ENCODE measurements at places on chromosomes 4 and X.

GRCh38 chrX:67543818-67544217, at the start of gene AR:
Gene AR (plus strand): TSS chrX:67544021. CDS start chrX:67545147, 1,126 bp downstream.
- DNase-seq: no peak

DNA sequence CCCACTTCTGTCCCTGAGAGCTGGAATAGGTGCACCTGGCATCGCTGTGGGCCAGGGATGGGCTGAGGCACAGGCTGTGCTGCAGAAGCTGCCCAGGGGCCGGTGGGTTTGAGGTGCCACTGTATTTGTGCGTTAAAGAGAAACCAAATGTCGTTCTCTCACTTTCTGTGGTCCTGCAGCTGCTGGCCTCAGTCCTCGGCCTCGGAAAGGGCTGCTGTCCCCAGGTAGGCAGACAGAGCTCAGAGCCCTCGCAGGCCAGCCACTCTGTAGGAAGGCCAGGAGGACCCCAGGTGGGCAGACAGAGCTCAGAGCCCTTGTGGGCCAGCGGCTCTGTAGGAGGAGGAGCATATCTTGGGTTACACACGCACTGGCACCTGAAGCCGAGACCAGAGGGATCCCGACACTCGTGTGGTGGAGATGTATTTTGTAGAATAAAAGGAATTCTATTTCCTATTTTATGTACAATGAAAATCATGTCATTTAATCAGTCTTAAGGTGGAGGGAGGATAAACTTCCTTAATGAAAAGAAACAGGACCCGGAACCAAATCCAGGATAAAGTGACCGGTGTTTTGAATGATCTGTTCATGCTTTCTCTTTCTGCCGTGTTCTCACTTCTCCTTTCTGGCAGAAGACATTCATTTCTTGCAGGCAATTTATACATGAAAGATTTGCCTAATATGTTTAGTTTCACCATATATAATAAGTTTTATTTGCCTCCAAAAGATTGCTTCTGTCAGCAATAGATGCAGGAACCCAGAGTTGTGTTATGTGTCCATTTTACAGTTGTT, 54.4 kb upstream of the HGFAC start:
- no peak for DNase-seq

- DNase-seq: peak; percentile 96
These were observed 20.2 kb upstream of the LRBA start for GRCh38 chr4:151035328-151035727.

DNA sequence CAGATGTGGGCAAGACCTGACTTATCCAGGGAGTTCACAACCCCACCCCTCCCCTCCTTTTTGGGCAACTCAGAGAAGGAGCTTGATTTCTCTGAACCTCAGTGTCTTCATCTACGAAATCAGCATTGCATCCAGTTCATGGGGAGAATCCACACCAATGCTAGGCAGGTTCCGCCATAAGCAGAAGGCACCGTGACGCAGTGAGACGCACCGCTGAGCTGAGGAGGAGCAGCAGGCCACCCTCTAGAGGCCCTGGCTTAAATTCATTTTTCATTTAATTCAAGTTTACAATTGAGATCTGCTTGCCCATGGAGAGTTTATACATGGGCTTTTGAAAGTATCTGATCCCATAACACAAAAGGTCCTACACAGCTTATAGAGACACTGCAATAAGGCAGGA, 55.7 kb downstream of the CPZ start:
- no peak for DNase-seq

GRCh38 chr4:14168919-14169318, 541.4 kb upstream of the BOD1L1 start:
- DNase-seq: peak; percentile 14

- DNase-seq: no peak
These were observed 81.4 kb downstream of the MTNR1A start for GRCh38 chr4:186473933-186474332.

DNA sequence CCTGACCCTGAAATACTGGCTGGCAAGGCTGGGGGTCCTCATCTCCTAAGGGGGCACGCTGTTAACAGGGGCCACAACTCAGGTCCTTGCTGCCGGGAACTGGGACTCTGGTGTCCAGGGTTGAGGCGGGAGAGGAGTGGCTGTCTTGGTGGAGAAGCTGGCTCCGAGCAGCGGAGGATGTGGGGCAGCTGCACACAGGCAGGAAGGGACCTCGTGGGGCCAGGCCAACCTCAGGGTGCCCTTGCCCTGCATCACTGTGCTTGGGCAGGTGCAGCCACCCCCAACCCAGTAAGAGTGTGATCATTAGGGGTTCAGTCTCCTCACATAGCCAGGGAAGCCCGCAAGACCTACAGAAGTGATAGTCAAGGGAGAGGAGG, 12.6 kb upstream of the PDE6B start:
- DNase-seq: no peak

- DNase-seq: no peak
These were observed 141.3 kb downstream of the PALLD start for GRCh38 chr4:168637872-168638756.

GRCh38 chrX:40468033-40468846, 112.5 kb upstream of the ATP6AP2 start:
- peak; percentile 67 for DNase-seq

DNA sequence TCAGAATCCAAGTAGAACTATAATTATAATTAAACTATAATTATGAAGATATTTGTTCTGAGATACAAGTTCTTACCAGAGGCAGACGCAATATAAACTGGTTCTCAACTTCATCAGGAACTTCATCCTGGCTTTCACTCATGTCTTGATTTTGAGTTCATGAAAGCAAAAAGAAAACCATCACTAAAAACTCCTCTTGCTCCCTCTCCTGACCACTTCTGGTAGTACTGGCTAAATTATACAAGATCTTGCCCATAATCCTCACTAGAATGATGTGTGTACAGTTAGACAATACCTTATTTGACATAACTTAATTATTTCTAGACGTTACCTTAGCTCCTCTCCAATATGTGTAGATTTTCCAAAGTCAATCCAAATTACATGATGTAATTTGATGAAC, 3.7 kb downstream of the TAF7L start:
- peak; percentile 15 for DNase-seq

- DNase-seq: peak; percentile 4
These were observed 75.9 kb upstream of the CAMK2D start for GRCh38 chr4:113837397-113837796.

DNA sequence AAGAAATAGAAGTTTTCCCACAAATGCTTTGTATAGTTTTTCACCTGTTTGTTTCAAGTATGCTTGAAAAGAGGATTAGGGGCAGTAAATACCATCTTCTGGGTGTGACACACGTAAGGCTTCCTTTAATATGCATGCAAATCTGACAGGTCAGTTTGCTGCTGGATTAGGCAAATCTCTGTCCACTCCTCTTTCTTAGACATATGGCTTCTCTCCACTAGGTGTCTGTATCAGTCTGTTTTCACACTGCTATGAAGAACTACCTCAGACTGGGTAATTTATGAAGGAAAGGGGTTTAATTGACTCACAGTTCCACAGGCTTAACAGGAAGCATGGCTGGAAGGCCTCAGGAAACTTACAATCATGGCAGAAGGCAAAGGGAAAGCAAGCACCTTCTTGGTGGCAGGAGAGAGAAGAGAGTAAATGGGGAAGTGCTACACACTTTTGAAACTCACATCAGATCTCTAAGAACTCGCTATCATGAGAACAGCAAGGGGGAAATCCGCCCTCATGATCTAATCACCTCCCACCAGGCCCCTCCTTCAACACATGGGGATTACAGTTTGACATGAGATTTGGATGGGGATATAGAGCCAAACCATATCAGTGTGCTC, 66.9 kb downstream of the TAB3 start:
- no peak for DNase-seq

GRCh38 chrX:55135171-55135570, 46.4 kb downstream of the PAGE2 start:
- peak; percentile 3 for DNase-seq

GRCh38 chr4:98677799-98678198, 19.4 kb upstream of the TSPAN5 start:
- DNase-seq: no peak

GRCh38 chrX:1464971-1465285, 12.2 kb upstream of the ASMTL start:
- no peak for DNase-seq

DNA sequence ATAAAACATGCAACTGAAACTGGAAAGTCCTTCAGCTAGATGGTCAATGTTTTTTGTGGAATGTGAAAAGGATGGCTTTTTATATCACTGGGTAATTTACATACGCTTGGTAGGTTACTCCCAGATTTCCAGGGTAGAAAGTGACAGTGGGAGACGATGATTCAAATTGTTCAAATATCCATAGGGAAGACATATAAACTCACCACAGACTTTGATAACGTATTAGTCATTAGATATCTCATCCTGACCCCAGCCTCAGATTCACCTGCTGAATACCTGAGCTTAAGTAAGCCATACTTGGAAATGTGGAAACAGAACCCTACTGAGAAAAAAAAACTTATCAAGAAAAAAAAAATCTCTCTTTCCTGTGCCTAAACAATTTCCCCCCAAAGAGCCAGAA, 169.4 kb downstream of the ZNF674 start:
- DNase-seq: no peak

Measured in NCI-H146 (cell line).